ENCODE measurements at places on chromosomes 4 and X.

DNA sequence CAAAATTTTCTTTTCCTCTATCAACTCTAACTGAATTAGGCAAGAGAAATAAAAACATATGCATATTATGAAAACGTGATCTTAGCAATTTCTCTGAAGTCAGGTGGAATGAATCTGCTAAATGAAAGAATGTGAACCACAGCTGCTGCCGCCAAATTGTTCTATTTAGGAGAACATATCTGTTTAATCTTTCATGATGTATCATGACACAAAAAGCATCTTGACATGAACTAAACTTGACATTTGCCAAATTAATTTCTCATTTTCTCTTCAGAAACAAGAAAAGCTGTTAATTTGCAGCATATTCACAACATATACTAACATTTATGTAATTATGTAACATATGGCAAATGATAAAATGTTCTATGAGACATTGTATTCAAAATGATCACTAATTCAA, 1237.9 kb downstream of the TECRL start:
- no peak for DNase-seq

GRCh38 chrX:110462957-110463356, 104.3 kb downstream of the RTL9 start:
- DNase-seq = no peak

GRCh38 chr4:123924536-123924935, 527.9 kb downstream of the SPRY1 start:
- no peak for DNase-seq

GRCh38 chrX:25851141-25851540, 287.0 kb upstream of the MAGEB18 start:
- no peak for DNase-seq

GRCh38 chr4:128854433-128854832, 44.9 kb downstream of the JADE1 start:
- no peak for DNase-seq

GRCh38 chr4:123564758-123565346, 168.3 kb downstream of the SPRY1 start:
- peak; percentile 14 for DNase-seq

DNA sequence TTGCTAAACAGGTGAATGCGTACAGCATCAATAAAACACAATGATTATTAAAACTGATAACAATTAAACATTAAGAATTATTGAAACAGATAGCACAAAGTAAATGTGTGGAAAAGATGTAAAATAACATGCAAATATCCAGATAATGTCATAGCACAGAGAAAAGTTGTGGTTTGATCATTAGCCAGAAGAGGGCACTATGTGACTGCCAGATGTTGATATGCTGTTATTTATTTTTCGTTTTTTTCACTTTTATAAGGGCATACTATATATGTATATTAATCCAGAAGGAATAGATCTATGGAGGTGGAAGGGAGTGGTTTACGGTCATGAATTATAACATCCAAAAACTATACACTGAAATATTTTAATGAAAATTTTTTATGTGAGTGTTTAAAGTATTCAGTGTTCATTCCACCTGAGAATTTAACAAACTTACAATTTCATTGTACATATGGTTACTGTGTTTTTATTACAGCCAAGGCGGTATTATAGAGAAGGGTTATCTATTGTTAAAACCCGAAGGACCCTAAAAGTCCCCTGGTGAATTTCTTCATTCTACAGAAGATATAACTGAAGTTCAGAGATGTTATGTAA, 211.9 kb upstream of the UGT8 start:
- no peak for DNase-seq

- DNase-seq = no peak
These were observed 65.3 kb downstream of the ANTXR2 start for GRCh38 chr4:80007745-80008149.

GRCh38 chrX:12975991-12976558, 1.2 kb downstream of the TMSB4X start:
- DNase-seq = no peak

- DNase-seq = no peak
These were observed 56.2 kb downstream of the SPATA18 start for GRCh38 chr4:52107336-52107735.

DNA sequence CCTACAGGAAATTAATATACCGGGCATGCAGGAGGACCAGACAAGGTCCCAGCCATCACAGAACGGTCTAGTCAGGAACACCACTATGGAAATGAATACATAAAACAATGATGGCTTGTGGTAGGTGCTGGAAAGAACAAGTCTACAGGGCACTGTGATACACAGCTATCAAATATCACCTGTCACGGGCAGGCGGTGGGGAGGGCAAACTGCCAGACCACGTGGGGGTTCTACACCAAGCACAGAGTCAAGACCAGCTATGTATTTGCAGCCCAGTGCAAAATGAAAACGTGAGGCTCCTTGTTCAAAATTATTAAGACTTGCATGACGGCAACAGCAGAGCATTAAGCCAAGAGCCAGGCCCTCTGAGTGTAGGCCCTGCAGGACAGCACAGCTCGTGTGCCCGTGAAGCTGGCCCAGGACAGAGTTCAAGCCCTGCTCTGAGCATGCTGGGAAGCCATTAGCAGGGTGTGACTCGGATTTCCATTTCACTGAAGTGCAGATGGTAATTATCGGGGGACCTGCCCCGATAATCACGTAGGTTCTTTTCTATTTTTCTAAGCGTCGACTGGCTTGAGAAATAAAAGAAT, 83.6 kb downstream of the JAKMIP1 start:
- DNase-seq = no peak

DNA sequence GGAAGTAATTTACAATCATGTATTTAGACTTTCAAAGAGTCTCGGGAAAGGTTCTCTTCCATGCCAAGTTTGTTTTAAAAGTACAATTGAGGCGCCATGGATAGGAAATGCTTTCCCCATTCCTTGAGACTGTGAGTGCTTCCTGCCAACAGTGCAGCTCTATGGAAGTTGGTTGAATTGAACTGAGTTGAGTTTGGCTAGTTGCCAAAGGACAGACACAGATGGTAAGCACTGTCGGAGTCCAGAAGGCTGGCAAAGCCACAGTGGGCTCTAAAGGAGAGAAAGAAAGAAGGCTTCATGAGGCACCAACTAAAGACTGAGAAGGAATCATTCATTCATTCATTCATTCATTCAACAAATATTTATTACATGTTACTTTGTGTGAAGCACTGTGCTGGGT, 4.3 kb upstream of the KCNE5 start:
- DNase-seq = no peak

GRCh38 chr4:17552427-17552826, 24.6 kb upstream of the LAP3 start:
- DNase-seq = no peak

DNA sequence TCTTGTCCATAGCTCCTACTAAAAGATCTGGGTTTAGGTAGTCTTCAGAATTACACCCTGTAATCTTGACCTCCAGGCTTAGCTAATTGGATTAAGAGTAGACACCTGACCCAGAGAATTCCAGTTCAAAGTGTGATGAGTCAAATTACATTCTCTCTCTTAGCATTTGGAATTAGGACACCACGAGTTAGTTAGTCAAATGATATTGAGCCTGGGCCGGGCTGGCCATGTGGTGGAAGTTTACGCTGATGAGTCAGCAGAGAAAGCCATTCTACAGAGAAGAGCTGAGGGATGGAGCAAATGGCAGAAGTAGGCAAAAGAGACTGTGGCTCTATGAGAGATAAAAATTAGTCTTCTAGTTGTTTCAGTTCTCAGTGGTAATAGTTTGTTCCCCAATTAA, 31.1 kb downstream of the CEP44 start:
- DNase-seq = no peak

GRCh38 chr4:31427691-31428090, 707.5 kb downstream of the PCDH7 start:
- no peak for DNase-seq

GRCh38 chrX:130725519-130725918, 177.5 kb downstream of the ENOX2 start:
- DNase-seq = no peak

GRCh38 chr4:41728573-41728913, 20.0 kb downstream of the PHOX2B start:
- DNase-seq = no peak

GRCh38 chr4:156545003-156545785, 426.4 kb downstream of the PDGFC start:
- no peak for DNase-seq

GRCh38 chrX:73448379-73448778, 1.5 kb downstream of the CDX4 start:
- DNase-seq = no peak

DNA sequence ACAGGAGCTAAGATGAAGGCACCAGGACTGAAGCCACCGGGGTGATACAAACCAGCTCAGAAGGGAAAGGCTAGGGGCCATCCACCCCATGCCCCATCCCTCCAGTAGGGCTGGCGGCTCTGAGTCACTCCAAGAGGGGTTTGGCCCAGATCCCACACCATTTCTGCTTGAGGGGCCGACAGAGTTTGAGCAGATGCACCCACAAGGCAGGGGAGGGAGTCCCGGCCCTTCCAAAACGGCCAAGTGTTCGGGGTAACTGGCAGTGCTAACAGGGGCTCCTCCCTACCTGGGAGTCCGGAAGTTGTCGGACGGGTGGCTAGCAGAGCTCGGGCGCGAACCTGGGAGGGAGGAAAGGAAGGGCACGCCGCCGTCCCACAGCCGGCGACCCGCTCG, 412 bp downstream of the SLC10A3 start:
- no peak for DNase-seq

DNA sequence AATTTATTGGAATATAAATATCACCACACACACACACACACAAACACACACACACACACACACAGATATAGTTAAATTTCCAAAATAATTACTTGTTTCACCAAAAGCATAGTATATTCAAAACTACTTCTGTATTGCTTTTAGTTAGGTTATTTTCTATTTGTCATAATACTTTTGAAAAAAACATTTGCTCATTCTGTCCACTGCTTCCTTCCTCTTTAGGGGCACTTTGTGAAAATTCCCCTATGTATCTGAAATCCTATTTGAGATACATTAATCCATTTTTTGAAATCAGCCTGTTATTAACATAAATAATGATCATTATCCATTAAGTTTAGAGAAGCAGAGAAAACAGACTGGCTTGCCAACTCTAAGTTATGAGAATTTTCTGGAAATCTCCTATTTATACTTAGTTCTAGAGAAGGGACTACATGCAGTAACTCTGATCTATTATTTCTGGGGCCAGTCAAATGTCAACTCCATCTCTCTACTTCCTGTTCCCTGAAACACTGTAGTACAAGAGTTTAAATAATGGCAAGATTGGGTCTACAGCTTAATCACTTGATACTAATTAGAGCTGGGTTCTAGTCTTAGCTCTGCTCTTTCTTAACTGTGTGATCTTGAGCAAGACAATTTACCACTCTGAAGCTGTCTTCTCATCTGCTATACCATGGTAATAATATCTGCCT, 54.4 kb upstream of the GPR174 start:
- no peak for DNase-seq

All from stimulated activated CD8-positive, alpha-beta memory T cell treated with anti-CD3 and anti-CD28 coated beads, Interleukin-12 subunit alpha, Interleukin-12 subunit beta, amount 100 ng/mL, for 1 hour (primary cell).